Activated CD4-positive, alpha-beta T cell treated with anti-CD3 and anti-CD28 coated beads, Interleukin-2, amount 10 ng/mL, durations not matched to agents 24 days and 14 days (primary cell): ENCODE measurements at places on chromosomes 11 and 22. TPM values are rescaled to one million over a fixed set of nuclear protein-coding genes. Genes with fewer than 3 reads are reported as not detected.

- H3K36me3 ChIP-seq = peaks cover 5% of the 10 kb centered on the region
- no peaks in the 10 kb centered on the region for H3K27me3 ChIP-seq
- peak overlapping the region; percentile 11 for H3K27ac ChIP-seq
- H3K4me1 ChIP-seq = peaks cover 4% of the 10 kb centered on the region
- H3K4me3 ChIP-seq = no peak overlapping the region
- DNase-seq = no peak
These were observed 69.1 kb upstream of the PARVG start for GRCh38 chr22:44111562-44112155.

DNA sequence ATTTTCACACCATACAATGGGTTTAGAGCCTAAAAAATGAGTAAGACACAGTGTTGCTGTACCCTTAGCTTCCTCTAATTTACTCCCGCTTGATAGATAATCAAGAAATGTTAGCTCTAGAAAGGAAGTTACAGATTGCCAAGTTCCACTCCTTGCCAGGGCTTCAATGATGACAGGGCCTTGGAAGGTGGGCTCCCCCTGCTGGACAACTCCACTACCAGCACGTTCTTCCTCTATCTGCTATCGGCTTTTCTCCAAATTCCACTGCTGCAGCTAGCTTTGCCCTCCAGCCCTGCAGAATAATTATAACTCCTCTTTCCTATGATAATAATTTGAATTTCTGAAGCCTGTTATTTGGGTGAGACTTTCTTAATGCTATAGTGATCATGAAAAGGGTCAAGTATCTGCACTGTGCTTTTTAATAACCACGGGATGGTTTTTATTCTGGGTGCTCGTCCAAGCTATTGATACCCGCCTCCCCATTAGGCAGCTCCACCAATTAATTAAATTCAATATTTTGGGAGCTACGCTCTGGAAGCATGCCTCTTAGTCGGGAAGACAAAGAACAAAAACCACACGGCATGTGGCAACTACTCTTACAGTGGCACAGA, 9.0 kb downstream of the SYN3 start:
- H3K36me3 ChIP-seq = no peaks in the 10 kb centered on the region
- H3K4me3 ChIP-seq = no peak overlapping the region
- no peak overlapping the region for H3K27ac ChIP-seq
- no peaks in the 10 kb centered on the region for H3K4me1 ChIP-seq
- H3K27me3 ChIP-seq = peaks cover 24% of the 10 kb centered on the region

DNA sequence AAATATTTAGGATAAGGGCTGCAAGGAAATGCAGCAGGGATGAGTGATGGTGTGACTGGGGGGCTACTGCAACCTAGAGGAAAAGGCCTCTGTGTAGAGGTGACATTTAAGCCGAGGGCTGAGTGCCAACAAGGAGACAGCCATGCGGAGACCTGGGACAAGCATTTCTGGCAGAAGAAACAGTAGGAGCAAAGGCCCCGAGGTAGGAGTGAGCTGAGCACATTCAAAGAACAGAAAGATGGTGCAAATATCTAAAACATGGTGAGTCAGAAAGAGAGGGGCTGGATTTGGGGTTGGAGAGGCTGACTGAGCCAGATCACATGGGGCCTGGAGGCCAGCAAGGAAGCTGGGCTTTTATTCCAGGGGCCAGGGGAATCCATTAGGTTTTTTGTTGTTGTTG, 55.1 kb upstream of the INCENP start:
- no peak overlapping the region for H3K27ac ChIP-seq
- peaks cover 2% of the 10 kb centered on the region for H3K4me1 ChIP-seq
- DNase-seq = no peak
- no peaks in the 10 kb centered on the region for H3K36me3 ChIP-seq
- peaks cover 5% of the 10 kb centered on the region for H3K27me3 ChIP-seq

DNA sequence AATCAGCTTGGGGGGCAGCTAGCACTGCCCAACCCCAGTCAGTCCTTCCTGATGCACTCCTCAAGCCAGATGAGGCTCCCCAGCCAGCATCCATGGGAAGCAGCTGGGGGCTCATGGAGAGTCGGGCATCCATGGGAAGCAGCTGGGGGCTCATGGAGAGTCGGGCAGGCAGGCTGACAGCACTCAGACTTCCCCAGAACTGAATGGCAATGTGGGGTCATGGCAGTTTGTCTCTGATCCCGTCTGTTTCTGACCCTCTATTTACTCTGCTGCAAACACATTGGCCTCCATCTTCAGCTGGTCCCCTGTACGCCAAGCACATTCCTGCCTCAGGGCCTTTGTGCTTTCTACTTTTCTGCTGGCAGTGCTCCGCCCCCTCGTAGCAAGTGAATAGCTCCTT, 314.8 kb downstream of the NTM start:
- no peaks in the 10 kb centered on the region for H3K36me3 ChIP-seq
- no peak overlapping the region for H3K27ac ChIP-seq
- no peaks in the 10 kb centered on the region for H3K4me1 ChIP-seq
- H3K4me3 ChIP-seq = no peak overlapping the region

GRCh38 chr11:43770173-43770572, 89.6 kb downstream of the HSD17B12 start:
- no peaks in the 10 kb centered on the region for H3K4me1 ChIP-seq
- H3K27me3 ChIP-seq = no peaks in the 10 kb centered on the region
- no peak for DNase-seq
- no peak overlapping the region for H3K27ac ChIP-seq
- peaks cover 29% of the 10 kb centered on the region for H3K36me3 ChIP-seq

- H3K27ac ChIP-seq = no peak overlapping the region
- no peak for DNase-seq
- H3K4me1 ChIP-seq = peaks cover 17% of the 10 kb centered on the region
- peaks cover 4% of the 10 kb centered on the region for H3K36me3 ChIP-seq
- H3K4me3 ChIP-seq = peak overlapping the region; percentile 17
- no peaks in the 10 kb centered on the region for H3K27me3 ChIP-seq
These were observed 75.4 kb upstream of the PPARA start for GRCh38 chr22:46074771-46075551.

GRCh38 chr11:76729214-76729613, 53.9 kb upstream of the TSKU start:
- no peak overlapping the region for H3K4me3 ChIP-seq
- H3K27me3 ChIP-seq = peaks cover 12% of the 10 kb centered on the region
- no peaks in the 10 kb centered on the region for H3K4me1 ChIP-seq
- DNase-seq = no peak
- no peak overlapping the region for H3K27ac ChIP-seq

DNA sequence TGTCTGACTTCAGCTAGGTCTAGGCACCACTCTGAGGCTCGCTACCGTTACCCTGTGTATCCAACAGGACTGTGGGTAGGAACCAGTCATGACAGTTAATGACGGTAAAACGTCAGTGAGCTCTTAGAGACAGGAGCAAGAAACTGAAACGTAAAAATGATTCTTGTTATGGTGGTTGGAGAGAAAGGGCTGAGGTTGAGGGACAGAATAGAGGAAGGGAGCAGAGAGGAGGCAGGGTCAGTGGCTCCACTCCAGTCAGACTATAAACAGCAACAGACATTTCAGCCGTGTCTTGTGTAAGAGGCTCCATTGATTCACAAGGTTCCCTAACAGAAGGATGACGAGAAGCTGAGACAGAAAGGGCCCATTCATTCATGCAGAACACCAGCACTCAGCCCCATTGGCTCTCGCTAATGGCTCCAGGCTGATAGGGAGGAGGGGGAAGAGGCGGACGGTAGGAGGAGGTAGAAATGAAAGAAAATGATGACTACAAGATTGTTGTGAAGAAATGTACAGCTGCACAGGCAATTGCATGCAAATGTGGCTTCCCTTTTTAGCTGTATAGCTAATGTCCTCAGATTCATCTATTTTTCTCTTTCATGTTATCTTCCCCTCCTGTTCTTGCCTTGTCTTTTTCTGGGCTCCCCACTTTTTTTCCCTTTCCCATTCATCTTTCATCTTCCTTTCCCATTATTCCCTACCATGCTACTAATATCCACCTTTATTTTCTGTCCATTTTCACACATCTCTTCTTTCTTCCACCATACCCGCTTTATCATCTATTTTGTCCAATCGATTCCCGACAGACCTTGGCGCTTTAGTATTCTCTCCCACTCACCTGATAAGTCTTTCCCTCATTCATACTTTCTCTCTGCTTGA, 34.3 kb downstream of the ETS1 start:
- peak overlapping the region; percentile 21 for H3K27ac ChIP-seq
- peaks cover 51% of the 10 kb centered on the region for H3K4me1 ChIP-seq
- H3K27me3 ChIP-seq = no peaks in the 10 kb centered on the region
- no peak for DNase-seq

- peaks cover 15% of the 10 kb centered on the region for H3K27me3 ChIP-seq
- no peak for DNase-seq
- peaks cover 22% of the 10 kb centered on the region for H3K36me3 ChIP-seq
- peaks cover 56% of the 10 kb centered on the region for H3K4me1 ChIP-seq
- no peak overlapping the region for H3K27ac ChIP-seq
- no peak overlapping the region for H3K4me3 ChIP-seq
These were observed 3.7 kb upstream of the CARNS1 start for GRCh38 chr11:67411785-67412152.

The NRGN gene
- total RNA-seq = 4.4 and 5.4 TPM in 2 replicates

The MMP13 gene
- total RNA-seq = not detected in 2 replicates

DNA sequence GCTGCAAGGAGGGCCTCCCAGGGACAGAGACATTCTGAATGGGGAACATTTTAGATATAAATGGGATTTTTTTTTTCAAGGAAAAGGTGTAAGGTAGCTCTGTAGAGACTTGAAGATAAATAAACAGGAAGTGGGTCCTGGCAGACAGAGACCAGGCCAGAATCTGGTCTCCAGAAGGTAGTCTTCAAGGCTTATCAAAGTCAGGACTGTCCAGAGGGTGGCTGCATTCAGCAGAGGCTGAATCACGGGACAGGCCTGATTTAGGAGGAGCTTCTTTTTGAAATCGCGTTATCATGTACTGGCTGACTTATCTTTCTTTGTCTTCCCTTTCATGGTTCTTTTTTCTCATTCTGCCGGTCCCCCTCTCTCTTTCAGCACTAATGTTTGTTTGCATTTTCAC, 542.9 kb downstream of the NTM start:
- no peak overlapping the region for H3K27ac ChIP-seq
- H3K4me1 ChIP-seq = no peaks in the 10 kb centered on the region
- H3K36me3 ChIP-seq = no peaks in the 10 kb centered on the region
- peaks cover 34% of the 10 kb centered on the region for H3K27me3 ChIP-seq
- no peak overlapping the region for H3K4me3 ChIP-seq

The KREMEN1 gene
- total RNA-seq = not detected in 2 replicates

DNA sequence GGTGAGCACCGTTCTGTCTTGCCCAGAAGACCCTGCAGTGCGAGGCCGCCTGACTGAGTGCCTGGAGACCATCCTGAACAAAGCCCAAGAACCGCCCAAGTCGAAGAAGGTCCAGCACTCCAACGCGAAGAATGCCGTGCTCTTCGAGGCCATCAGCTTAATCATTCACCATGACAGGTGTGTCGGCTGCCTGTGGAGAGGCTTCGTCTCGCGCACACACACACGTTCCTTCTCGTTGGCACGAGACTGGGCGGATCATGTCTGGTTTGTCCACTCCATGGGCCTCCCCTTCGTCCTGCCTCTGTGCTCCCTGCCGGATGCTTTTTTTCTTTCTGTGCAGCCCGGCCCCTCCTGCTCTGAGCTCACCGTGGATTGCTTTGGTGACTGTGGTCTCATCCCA, 51.1 kb downstream of the MUC6 start:
- no peak for DNase-seq
- H3K4me1 ChIP-seq = no peaks in the 10 kb centered on the region
- H3K36me3 ChIP-seq = peaks cover 17% of the 10 kb centered on the region
- H3K27me3 ChIP-seq = no peaks in the 10 kb centered on the region
- H3K27ac ChIP-seq = no peak overlapping the region

GRCh38 chr11:69052343-69053168, 3.8 kb downstream of the TPCN2 start:
- peaks cover 17% of the 10 kb centered on the region for H3K4me1 ChIP-seq
- no peak for DNase-seq
- H3K27me3 ChIP-seq = no peaks in the 10 kb centered on the region
- peaks cover 2% of the 10 kb centered on the region for H3K36me3 ChIP-seq

GRCh38 chr11:114250993-114251814, 45.0 kb upstream of the NNMT start:
- DNase-seq = no peak
- no peaks in the 10 kb centered on the region for H3K36me3 ChIP-seq
- H3K4me1 ChIP-seq = no peaks in the 10 kb centered on the region
- H3K4me3 ChIP-seq = no peak overlapping the region

DNA sequence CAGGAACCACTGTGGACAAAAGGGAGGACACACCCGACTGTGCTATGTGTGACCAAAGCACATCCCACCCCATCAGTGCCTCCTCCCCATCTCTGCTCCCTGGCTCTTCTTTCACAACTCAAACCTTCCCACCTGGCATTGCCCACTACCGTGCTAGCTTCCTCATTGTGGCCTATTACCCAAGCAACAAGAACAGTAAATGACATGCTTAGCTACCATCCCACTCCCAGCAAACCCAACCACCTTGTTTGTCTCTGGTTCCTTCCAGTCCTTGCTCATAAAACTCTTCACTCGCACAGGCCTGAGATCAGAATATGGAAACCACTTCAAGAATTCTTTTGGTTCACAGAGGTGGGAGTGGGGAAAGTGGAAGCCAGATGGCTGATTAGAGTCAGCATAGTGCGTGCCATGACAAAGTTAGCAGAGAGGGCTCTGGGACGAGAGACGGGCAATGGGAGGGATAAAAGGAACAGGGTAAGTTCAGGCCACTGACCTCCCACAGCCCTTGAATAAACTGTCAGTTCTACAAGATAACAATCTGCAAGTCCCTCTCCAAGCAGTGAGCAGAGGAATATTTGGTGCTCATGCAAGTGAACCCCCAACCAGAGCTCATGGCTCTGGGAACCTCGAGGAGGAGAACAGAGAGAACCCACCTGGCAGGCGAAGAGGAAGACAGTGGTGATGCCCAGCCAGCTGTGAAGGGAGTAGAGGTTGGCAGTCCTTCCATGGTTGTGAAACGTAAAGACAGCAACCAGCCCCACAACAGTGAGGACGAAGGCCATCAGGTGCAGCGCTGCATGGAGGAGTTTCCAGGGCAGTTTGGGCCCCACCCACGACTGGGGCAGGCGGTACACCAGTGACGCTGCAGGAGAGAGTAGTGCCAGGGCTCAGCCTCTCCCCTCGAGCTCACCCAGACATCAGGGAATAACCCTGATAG, 8.3 kb downstream of the CYB561A3 start:
- H3K27ac ChIP-seq = no peak overlapping the region
- no peak for DNase-seq
- H3K4me3 ChIP-seq = no peak overlapping the region

DNA sequence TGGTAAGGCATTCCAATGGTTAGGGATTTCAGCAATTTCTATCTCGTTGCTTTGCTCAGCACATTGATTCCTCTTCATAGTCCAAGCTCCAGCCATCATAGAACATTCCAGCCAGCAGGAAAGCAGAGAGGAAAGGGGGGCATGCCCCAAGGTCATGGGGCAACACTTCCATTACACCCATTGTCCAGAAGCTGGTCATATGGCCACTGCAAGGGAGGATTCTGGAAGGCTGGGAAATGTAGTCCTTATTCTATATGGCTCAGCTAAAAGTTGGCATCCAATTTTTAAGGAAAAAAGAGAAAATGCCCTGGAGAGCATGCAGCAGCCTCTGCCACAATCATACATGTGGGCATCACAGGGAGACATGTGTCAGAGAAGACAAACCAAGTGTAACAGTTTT, 47.1 kb upstream of the RCN1 start:
- no peak overlapping the region for H3K4me3 ChIP-seq
- no peaks in the 10 kb centered on the region for H3K4me1 ChIP-seq
- no peak overlapping the region for H3K27ac ChIP-seq
- peaks cover 6% of the 10 kb centered on the region for H3K27me3 ChIP-seq
- DNase-seq = no peak

- no peak overlapping the region for H3K4me3 ChIP-seq
- H3K36me3 ChIP-seq = peaks cover 34% of the 10 kb centered on the region
- H3K27ac ChIP-seq = no peak overlapping the region
- no peak for DNase-seq
- peaks cover 2% of the 10 kb centered on the region for H3K4me1 ChIP-seq
These were observed 10.7 kb downstream of the CRY2 start for GRCh38 chr11:45857961-45858474.
